ENCODE measurements at places on chromosomes 3 and 15. TPM values are rescaled to one million over a fixed set of nuclear protein-coding genes. Genes with fewer than 3 reads are reported as not detected.

DNA sequence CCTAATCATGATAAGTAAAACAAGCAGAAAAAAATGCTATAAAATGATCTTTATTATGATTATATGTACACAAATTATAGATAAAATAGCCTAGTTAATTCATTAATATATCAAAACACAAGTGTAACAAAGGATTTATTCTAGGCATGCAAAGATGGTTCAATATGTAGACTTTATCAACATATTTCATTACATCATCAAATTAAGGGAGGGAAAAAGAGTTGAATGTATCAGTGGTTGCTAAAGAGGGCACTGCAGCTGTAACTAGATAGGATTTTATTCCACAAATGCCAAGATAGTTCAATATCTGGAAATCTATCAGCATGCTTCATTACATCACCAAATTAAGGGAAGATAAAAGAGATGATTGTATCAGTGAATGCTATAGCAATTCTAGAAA, 248.3 kb downstream of the LPP start:
- no peak for DNase-seq

DNA sequence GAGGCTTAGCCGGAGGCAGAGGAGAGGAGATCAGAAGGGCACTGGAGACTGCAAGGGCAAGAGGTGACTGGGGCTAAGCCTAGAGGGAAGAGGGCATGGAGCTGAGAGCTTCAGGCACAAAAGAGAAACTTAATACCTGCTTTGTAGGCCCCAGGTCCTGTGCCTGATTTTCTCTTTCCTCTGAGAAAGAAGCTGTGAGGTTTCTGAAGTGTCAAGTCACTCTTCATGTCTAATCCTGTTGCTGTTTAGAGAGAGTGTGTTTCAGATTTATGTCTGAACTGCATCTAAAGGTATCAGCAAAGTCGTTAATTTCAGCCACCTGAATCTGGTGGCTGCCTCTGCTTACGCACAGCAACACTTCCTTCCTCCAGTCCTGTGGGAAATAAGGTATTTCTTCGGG, 106.9 kb upstream of the RNU6-1 start:
- no peak for DNase-seq

Gene MB21D2
- total RNA-seq = 43.2 TPM

Gene ISLR
- total RNA-seq = 0.29 TPM

DNA sequence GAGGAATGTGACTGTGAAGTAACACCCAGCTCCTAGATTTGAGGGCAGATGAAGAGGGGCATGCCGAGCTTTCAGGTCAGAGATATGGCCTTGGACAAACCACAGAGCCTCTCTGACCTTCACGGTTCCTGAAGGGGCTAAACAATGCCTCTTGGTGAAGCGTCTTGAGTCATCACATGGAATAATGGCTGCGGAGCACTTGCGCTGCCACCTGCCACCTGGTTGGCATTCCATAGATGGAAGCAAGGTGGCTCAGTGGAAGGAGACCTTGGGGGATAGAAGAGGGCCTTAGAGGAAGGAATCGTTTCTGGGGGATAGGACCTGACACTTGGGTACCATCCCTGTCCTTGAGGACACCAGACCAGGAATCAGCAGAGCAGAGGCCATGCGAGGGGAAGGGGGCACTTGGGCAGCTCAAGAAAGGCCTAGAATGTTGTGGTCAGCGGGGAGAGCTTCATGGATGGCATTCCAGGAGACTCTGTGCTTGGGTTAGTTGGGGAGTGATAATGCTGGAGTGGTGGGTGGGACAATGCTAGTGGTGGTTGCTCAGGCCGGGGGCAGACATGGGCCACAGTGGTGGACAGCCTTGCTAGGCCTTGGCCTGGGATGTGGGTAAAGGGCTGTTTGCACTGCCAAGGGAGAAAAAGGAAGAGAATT, 12.6 kb downstream of the MRAS start:
- no peak for DNase-seq

DNA sequence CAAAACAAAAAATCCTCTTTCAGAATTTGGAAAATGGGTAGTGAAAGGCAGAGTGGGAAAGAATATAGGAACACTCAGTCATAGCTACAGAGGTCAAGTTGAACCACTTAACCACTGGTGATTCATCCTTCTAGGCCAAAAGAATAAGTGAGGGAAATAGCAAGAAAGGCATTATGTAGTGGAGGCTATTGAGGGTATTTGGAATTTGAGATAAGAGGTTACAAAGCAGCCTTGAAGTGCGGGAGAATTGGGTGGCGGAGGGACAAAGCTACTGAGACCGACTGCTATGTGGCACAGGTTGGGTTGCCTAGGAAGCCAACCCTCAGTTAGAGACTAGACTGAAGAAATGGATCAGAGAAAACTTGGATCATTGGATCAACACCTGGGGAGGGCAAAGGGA, 109.5 kb downstream of the SYNPR start:
- DNase-seq = peak; percentile 62

DNA sequence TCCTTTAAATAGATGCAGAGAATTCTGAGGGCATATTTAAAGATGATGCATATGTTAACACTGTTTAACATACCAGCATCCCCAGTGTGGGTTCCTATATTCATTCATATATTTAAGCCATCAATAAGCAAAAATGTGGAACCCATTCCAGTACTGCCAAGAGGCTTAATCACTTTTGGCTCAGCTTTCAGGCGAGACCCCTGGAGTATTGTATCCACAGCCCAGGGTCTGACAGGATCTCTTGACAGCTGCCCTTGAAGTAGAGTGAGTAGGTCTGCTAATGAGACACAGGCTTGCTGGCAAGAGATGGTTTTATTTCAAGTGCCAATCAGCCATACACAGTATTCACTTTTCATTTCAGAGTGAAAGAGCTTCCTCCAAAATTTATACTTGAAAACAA, 367.3 kb downstream of the OCA2 start:
- no peak for DNase-seq

- DNase-seq = peak; percentile 93
Measured at GRCh38 chr3:59049671-59050331, at the start of gene CFAP20DC. Gene CFAP20DC, minus strand, starts transcription at chr3:59050025. Its CDS starts 394 bp downstream, at chr3:59049631.

Gene CCDC39
- total RNA-seq = not detected

GRCh38 chr3:197168606-197169005, 129.8 kb downstream of the DLG1 start:
- no peak for DNase-seq

Gene CX3CR1
- total RNA-seq = not detected

DNA sequence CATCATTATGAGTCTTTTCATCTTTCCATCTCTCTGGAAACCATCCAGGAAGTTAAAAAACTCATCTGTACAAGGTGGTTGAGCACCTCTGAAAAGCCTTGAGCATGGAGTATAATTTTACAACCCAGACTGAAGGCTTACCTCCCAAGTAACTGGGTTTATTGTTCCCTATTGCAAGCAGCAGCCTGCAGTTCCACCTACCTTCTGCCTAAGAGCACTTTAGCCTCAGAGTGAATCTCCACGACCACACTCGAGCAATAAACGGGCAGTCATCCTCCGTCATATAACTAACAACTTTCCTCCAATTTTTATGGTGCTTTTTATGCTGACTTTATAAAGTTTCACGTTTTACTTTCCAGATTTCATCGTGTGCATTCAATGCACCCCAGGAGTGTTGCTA, 32.8 kb downstream of the OSBPL10 start:
- no peak for DNase-seq

GRCh38 chr15:87758794-87759418, 497.6 kb downstream of the NTRK3 start:
- DNase-seq = no peak

GRCh38 chr3:146166826-146167225, 5.8 kb upstream of the PLOD2 start:
- peak; percentile 59 for DNase-seq

- no peak for DNase-seq
Measured at GRCh38 chr3:17828388-17828787, 86.0 kb upstream of the TBC1D5 start.

Gene RTP1
- not detected for total RNA-seq

Gene PXK
- 33.7 TPM for total RNA-seq

Gene NBEAL2
- total RNA-seq = 5.0 TPM

Gene OXTR
- total RNA-seq = 0.63 TPM

DNA sequence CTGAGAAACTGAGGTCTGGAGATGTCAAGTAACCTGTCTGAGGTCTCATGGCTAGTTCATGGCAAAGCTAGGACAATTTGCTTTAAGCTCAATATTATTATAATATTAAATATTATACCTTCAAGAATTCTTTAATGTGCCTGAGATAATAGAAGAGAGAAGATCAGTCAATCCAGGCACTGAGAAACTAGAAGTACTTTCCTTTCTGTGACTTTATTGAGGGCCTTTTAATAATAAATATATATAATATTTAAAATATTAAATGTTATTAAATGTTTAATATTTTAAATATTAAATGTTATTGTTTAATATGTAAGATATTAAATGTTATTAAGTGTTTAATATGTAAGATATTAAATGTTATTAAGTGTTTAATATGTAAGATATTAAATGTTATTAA, 144.3 kb upstream of the DNAJC19 start:
- DNase-seq = no peak

GRCh38 chr15:71392861-71393283, 277.6 kb downstream of the THSD4 start:
- no peak for DNase-seq

Gene RARB
- 7.1 TPM for total RNA-seq

DNA sequence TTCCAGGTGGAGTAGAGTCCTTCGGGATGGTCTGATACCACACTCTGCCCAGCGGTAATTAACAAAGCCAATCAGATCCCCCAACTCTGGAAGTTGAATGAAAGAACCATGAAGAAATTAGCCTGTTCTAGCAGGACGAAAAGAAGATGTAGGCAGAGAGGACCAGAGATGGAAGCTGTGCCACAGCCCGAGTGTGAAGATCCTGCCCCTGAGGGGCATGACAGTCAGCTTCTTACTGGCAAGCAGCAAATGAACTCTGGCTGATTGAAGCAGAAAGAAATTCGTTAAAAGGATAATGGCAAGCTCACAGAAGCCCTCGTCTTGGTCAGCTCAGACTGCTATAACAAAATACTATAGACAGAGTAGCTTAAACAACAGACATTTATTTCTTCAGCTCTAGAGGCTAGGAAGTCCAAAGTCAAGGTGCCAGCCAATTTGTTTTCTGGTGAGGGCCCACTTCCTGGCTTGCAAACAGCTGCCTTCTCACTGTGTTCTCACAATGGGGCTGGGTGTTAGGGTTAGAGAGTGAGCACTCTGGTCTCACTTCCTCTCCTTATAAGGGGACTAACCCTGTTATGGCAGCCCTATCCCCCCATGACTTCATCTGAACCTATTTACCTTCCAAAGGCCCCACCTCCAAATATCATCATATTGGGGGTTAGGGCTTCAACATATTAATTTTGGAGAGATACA, 307.1 kb downstream of the VPS13C start:
- DNase-seq = no peak

DNA sequence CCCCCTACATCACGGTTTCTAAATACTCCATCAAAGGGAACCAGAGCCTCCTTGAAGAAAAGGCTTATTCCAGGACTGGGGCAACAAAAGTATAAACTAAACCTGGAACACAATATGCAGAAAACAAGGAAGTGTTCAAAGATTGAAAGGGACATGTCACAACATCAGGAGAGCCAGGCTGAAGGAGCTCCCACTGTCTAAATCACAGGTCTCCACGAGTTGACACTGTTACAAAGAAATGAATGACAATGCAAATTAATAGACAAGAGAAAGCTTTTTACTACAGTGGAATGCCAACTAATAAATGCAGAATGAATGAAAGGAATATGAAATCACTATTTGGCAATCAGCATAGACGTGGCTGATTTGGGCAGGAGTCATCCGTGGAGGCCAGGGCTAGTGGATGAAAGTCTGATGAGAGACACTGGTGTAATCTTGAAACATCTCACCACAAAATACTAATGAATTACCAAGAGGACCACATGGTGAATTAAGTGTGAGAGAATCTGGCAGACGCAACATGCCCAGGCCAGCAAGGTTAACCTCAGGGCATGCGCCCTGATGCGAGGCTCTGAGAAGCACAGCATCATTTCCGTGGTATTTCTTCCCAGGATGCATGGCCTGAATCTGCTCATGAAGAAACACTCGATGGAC, 123.8 kb upstream of the TJP1 start:
- DNase-seq = no peak

DNA sequence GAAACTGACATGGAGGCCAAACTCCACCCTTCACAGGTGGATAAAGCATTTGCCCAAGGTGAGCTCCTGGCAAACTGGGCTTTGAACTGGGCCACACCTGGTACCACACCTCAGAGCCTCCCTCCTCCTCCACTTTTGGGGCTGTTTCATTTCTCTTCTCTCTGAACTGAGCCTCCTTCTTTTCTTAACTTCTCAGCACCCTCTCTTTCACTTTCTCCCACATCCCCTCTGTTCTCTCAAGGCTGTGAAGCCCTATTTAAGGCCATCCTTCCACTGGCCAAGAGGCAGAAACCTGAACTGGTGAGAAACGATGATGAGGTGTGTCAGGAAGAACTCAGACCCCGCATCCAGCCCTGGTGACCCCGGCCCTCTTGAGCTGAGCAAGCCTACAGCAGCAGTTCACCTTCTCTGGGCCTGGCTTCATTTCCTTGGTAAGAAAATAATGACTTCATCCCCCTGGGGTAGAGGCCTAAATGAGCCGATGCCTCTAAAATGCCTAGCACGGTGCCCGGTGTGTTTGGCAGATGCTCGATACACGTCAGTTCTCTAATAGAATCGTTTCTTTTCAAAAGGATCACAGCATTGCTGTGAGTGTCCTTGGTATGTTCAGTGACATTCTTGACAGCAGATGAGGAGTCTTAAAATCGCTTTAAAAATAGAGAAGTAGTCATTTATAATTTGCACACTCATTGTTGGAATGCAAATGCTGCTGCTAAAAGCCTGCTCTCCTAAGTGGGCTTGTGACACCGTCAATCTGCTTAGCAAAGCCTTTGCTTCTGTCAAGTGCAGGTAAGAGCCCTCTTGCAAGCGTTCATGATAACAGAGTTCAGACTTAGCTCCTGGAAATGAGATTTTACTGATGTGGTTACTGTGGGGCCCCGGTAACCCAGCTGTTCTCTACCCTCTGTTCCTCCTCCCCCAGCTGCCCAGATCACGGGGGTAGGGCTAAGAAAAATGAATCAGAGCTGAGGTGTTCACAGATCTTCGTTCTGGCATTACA, 97.7 kb upstream of the ATP2B2 start:
- DNase-seq = no peak

- DNase-seq = no peak
Measured at GRCh38 chr3:127394031-127394430, 106.2 kb upstream of the PRR20G start.

- no peak for DNase-seq
Measured at GRCh38 chr3:10993729-10994065, 1.1 kb downstream of the SLC6A1 start.

DNA sequence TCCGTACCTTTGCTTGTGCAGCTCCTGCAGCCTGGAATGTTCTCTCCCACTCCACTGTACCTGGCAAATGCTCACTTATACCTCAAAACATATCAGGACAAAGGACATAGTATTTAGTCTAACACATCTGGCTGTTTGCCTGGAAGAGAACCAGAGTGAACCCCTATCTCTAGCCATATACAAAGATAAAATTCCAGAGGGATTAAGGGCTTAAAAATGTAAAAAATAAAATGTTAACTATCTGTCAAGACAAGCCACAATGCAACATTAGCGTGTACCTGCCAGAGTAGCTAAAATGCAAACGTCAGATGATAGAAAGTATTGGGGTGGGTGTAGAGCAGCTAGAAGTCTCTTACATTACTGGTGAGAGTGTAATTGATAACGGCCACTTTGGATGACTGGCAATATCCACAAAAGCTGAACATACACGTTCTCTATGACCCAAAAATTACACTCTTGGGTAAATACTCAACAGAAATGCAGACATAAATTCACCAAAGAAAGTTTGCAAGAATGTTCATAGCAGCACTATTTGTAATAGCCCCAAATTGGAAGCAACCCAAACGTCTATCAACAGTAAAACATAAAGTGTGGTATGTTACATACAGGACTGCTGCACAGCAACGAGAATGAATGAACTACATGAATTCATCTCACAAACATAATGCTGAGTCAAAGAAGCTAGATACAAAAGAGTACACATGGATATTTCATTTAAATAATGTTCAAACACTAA, 18.2 kb upstream of the ADPGK start:
- no peak for DNase-seq
